A375 (cell line): ENCODE measurements at places on chromosomes 2 and 18. TPM values are rescaled to one million over a fixed set of nuclear protein-coding genes. Genes with fewer than 3 reads are reported as not detected.

Gene ARHGEF4
- 8.9 and 9.7 TPM in 2 replicates for total RNA-seq

Gene FRZB
- total RNA-seq = not detected in 2 replicates

Gene FAM237A
- not detected in 2 replicates for total RNA-seq

Gene HMSD
- total RNA-seq = not detected in 2 replicates

Gene DSEL
- total RNA-seq = 2.2 and 2.4 TPM in 2 replicates

Gene TMEM169
- 0.88 and 2.6 TPM in 2 replicates for total RNA-seq

Gene HRH4
- 0.08 TPM in 1 of 2 replicates, not detected in the other for total RNA-seq

Gene IL36RN
- total RNA-seq = not detected in 2 replicates

Gene TUBB8B
- total RNA-seq = not detected in 2 replicates

Gene PRKAG3
- total RNA-seq = not detected in 2 replicates

Gene IMMT
- 132 and 144 TPM in 2 replicates for total RNA-seq

Gene NYAP2
- total RNA-seq = not detected in 2 replicates

Gene MC5R
- 0.15 and 0.32 TPM in 2 replicates for total RNA-seq

Gene BMP10
- not detected in 2 replicates for total RNA-seq

Gene ZFAND2B
- 17.7 and 22.0 TPM in 2 replicates for total RNA-seq

Gene TRPM8
- total RNA-seq = 2.6 and 5.8 TPM in 2 replicates

Gene GPATCH11
- 6.9 and 7.2 TPM in 2 replicates for total RNA-seq

Gene ZNF521
- total RNA-seq = 10.4 and 12.2 TPM in 2 replicates

Gene RND3
- 61.4 and 72.6 TPM in 2 replicates for total RNA-seq

Gene ASIC4
- total RNA-seq = 0.11 and 0.15 TPM in 2 replicates
